Occipital lobe (tissue), 3 donors: ENCODE measurements at places on chromosomes 1 and 21.
A peak's percentile ranks its signal among the peaks of the same experiment; 100 is the strongest.

GRCh38 chr1:209657140-209657879 is 5.1 kb upstream of the LAMB3 start:
- no peak for DNase-seq

DNA sequence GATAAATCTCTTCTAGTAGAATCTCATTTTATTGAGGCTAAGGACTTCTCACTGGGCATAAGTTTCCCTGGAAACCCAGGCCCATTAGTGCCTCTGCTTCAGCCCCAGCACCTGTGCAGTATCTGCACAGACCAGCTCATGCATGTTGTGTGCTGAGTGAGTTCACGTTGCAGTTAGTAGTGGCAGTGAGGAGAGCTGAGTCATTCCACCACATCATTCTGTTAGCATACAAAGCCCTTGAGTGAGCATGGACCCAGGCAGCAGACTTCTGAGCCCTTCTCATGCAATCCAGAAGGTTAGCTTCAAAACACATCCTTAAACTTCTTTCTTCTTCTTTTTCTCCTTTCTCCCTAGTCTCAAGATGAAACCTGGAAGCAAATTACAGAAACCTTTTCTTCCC is 45.8 kb upstream of the NTPCR start:
- DNase-seq: no peak

DNA sequence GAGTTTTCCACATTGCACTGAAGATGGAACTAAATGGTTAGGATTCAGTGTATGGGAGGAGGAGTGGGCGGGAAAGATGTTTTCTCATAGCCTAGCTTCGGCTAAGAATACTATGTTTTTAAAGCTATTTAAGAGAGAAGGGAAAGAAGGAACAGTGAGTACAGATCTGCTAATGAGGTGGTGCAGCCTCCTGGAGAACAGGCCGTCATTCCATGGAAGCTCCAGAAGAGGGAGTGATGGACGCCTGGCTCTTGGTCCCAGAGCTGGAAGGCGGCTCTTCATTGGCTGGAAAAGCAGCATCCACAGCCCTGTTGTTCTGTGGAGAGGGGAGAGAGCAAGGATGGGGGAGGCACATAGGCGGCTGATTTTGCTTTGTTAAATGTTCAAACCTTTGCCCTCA is 6.9 kb downstream of the CAMK1G start:
- peak; percentile 75 for DNase-seq

- DNase-seq: no peak
These were observed 157.2 kb downstream of the PLA2G4A start for GRCh38 chr1:186985889-186986491.

- no peak for DNase-seq
These were observed 383.4 kb downstream of the SEC16B start for GRCh38 chr1:177586429-177586828.

- no peak for DNase-seq
These were observed 14.7 kb downstream of the RNF2 start for GRCh38 chr1:185059950-185060571.

GRCh38 chr1:241612533-241613477 is 27.4 kb downstream of the CHML start:
- no peak for DNase-seq

- no peak for DNase-seq
These were observed 19.2 kb downstream of the CRCT1 start for GRCh38 chr1:152533327-152533938.

DNA sequence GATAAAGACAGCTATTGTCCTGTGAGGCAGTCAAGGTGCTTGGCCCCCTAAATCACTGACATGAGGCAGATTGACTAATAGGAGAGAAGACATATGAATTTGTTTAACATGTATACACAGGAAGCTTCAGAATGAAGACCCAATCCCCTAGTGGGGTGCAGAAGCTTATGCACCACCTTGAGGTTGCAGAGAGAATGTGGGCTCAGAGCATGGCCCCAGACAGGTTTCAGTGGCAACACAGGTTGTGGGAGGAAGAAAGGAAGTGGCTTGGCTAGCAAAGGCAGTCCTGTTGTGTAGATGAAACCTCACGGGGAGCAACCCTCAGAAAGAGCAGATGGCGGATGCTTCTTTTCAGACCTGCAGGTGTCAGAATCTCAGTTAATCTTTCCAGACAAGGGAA is 37.0 kb upstream of the PARP1 start:
- DNase-seq: no peak

DNA sequence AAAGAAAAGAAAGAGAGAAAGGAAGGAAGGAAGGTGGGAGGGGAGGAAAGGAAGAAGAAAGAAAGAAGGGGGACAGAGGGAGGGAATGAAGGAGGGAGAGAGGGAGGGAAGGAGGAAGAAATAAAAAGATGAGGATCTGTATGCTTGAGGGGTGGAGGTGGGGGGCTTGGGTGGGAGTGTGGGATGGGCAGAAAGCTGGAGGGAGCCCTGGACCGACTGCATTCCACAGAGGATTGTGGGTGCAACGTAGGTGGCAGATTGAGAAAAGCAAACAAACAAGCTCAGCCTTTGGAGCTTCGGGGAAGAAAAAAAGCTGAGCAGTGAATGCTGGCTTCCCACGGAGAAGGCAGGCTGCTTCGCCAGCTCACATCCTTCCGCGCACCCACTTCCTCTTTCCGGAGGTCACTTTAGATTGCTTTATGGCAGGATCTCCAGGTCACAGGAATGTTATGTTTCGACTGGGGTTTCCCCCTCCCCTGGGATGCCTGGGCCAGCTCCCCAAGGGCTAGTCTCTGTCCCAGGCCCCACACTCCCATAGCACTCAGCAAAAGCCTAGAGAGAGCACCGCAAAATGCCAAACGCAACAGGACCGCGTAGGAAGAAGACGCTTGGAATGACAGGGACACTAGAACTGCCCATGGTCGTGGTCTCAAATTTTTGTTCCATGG is 20.7 kb upstream of the LGALS8 start:
- no peak for DNase-seq

- DNase-seq: no peak
These were observed 29.5 kb downstream of the PIK3R3 start for GRCh38 chr1:46102769-46103476.
